GM13976 (cell line): ENCODE measurements at places on chromosomes 1 and 21.

DNA sequence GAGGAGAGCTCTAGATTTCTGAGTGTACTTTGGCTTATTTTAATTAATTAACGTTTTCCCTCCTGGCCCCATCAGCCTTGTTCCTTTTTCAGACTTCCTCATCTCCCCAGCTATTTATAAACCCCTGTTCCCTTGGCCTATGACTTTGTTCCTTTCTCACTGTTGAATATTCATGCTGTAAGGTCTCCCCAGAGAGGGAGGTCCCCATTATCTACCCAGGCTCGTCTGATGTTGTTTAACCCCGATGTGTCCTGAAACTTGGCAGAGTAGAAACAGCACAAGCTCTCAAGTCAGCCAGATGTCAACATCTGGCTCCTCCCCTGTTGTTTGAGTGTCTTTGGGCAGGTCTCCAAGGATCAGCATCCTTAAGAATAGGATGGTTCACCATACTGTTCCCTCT lies 153.6 kb downstream of the HIVEP3 start:
- DNase-seq, result peak; percentile 49

- no peak for DNase-seq
These were observed 533.0 kb upstream of the PRMT6 start for GRCh38 chr1:106523497-106523896.

- DNase-seq, result no peak
These were observed 206.2 kb downstream of the GREM2 start for GRCh38 chr1:240405751-240406150.

- no peak for DNase-seq
These were observed 186.7 kb downstream of the FOXD2 start for GRCh38 chr1:47624531-47624930.

GRCh38 chr1:159922511-159923202 lies 2.6 kb downstream of the TAGLN2 start:
- DNase-seq, result no peak

GRCh38 chr1:60069691-60070090 lies 3.9 kb downstream of the C1orf87 start:
- no peak for DNase-seq

DNA sequence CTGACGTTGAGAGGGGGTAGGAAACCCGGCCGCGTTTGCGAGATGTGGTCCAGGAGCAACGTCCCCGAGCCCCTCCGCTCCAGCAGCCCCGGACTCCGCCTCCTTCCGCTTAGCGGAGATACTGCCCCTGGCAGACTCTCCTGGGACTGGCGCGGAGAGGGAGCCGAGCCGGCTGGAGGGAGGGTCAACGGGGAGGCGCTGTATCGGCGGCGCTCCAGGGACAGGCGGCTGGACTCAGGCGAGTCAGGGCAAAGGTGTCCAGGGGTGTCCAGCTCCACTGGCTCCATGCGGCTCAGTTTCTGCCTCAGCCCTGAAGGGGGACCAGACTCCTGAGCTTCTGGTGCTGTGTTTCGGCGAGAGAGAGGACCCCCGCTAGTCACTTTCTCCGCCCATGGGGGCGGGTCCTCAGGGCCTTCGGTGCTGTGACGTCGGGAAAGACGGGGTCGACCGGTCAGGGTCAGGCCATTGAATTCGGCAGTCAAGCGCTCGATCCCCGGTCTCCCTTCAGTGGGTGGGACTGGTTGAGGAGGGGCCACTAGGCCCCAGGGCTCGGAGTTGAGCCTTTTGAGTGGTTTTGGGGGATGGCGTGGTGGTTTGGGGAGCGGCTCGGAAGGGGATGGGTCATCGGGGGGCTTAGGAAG lies 2.8 kb upstream of the LIX1L start:
- peak; percentile 56 for DNase-seq

DNA sequence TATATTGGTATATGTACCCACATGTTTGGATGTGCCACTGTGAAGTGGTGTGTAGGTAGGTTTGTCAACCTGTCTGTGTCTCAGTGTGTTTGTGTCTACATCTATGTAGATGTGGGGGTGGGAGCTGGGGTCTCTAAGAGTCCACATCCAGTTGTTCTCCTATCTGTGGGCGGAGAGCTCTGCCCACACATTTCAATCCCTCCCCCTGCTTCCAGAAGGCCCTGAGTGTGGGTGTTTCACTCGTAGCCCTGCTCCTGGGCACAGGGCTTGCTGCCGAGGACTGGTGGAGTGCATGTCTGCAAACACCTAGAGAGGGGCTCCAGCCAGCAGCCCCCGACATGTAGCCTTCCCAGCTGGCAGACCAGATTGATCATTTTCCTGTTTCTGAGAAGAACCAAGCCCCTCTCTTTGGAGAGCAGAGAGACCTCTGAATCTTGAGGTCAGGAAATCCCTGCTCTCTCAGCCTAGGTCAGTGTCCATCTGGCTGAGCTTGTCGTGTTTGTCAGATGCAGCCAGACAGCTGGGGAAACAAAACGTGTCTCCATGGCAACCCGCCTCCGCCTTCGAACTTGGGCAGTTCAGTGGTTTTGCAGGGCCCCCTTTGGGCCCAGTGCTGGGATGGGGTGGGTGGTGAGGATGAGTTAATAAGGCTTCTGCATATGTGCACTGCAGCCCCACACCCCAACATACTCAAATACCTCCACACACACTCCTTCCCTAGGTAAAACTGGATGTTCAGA lies 31.2 kb upstream of the SYNC start:
- peak; percentile 71 for DNase-seq

- no peak for DNase-seq
These were observed 135.3 kb upstream of the IRF2BP2 start for GRCh38 chr1:234745276-234745675.

GRCh38 chr21:32340863-32341848 lies 42.5 kb downstream of the MRAP start:
- no peak for DNase-seq

DNA sequence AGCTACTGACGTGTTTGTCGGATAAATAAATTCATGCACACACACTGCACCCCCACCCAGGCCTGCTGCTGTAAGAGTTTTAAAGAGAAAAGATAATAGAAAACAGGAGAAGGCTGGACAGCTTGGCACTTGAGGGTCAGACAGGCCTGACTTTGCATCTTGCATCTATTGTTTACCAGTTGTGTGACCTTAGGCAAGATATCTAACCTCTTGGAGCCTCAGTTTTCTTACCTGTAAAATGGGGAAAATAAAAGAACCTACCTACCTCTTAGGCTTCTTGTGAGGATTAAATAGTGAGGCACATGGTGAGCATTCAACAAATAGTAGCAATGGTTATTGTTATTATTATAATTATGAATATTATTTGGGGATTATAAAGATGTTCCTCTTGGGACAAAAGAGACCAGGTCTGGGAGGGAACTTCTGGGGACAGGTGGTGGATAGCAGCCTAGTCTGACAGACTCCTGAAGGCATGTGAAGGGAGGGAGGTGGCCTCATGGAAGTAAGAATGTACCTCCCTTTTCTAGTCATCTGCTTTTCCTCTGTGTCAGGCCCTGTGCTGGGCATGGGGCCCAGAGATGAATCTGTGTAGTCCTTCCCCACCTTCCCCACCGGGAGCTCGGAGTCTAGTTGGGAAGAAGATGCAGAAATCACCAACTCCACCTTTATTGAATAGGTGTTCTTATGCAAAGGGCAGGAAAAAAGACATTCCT lies 18.3 kb upstream of the EPB41 start:
- no peak for DNase-seq

GRCh38 chr1:44380666-44381177 lies 24.3 kb upstream of the RNF220 start:
- no peak for DNase-seq

- no peak for DNase-seq
These were observed 42.3 kb downstream of the MAN1C1 start for GRCh38 chr1:25658791-25659431.

- DNase-seq, result no peak
These were observed 529.8 kb downstream of the KIF26B start for GRCh38 chr1:245684571-245684970.

DNA sequence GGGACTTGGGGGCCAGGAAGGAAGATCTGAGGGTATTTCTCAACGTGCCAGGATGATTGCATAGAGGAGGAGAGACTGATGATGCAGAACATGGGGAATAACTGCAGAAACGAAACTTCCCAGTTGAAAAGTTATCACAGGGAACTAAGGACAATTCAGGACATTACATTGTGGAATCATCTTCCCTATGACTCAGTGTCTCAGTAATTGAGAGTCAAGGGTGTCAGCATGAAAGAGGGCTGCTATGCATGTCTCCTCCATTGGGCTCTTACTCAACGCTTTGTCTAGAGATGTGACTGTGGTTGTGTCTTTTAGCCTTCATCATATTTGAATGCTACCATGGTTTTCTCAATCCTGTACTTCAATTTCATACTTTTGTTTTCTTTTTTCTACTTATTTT lies 48.9 kb upstream of the PTGFR start:
- DNase-seq, result no peak

GRCh38 chr21:25133939-25134338 lies 473.3 kb downstream of the MRPL39 start:
- no peak for DNase-seq

- no peak for DNase-seq
These were observed 16.2 kb upstream of the LY9 start for GRCh38 chr1:160779626-160780397.

DNA sequence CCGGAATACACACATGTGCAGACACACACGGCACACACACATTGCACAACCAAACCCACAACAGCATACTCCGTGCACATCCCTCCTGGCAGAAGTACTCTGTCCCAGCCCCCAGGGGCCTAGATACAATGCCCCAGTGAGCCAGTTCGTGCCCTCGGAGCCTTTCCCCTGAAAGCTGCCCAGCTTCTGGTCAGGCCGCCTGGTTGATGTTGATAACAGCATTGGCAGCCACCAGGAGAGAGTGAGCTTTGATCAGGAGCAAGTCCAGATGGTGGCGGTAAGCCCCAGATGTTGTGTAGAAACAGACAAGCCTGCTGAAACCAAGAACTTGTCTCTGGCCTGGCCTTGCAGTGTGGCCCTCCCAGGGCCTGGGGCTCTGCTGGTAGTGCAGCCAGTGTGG lies 109.1 kb downstream of the GRIK3 start:
- DNase-seq, result no peak
